Right lobe of liver (tissue), 6 donors: ENCODE measurements at places on chromosomes 7 and 10. TPM values are rescaled to one million over a fixed set of nuclear protein-coding genes. Genes with fewer than 3 reads are reported as not detected.

The OPN4 gene
- total RNA-seq = not detected

The WNT8B gene
- not detected for total RNA-seq

The VPS26A gene
- total RNA-seq = 23.2 TPM

The ITGB8 gene
- 0.64 TPM for total RNA-seq

The P4HA1 gene
- total RNA-seq = 30.4 TPM

The GPR15LG gene
- total RNA-seq = not detected

The TMEM213 gene
- not detected for total RNA-seq

The CHST3 gene
- 0.81 TPM for total RNA-seq

DNA sequence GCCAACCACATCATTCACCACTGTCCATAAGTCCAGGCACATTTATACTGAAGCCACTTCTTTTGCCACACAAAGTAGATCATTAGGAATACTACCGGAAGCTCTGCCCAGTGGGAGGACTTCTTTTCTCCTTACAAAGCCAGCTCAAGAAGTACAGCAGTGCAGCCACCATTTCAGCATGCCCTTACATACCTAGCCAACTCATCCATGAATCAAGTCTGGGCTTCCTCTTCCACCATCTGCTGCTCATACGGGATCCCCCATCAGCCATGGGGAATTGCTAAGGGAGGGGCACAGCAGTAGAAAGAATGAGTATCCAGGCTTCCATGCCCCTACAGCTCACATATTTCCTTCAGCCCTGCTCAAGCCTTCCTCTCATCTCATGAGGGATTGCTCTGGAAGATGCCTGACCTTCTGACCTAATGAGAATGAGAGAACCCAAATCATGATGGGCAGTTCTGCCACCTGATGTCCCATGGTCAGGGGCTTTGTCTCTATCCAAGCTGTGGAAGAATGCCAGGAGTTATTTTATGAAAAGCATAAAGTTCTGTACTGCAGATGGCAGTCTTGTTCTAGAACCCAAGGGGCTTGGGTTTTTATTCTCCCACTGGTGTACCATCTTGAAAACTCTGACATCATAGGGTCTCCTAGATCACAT is 39.5 kb downstream of the ACSM6 start:
- DNase-seq = no peak

- no peak for DNase-seq
Observed at GRCh38 chr7:48876087-48876486, 48.3 kb upstream of the CDC14C start.

DNA sequence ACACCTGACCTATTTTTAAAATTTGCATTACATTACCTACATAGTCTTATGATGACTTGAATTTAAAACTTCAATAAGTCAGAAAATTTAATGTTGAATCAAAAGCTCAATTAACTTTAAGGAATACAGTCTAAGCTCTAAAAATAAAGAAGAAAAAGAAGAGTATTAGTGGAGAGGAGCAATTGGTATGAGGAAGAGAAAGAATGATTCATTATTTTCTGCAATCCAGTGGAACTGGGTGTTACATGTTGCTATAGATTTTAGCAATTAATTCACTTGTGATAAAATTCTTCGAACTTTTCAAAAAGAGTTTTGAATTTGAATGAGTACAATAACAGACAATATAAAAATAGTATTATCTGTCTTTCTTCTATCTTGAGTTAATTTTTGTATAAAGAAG is 158.9 kb upstream of the POT1 start:
- no peak for DNase-seq

DNA sequence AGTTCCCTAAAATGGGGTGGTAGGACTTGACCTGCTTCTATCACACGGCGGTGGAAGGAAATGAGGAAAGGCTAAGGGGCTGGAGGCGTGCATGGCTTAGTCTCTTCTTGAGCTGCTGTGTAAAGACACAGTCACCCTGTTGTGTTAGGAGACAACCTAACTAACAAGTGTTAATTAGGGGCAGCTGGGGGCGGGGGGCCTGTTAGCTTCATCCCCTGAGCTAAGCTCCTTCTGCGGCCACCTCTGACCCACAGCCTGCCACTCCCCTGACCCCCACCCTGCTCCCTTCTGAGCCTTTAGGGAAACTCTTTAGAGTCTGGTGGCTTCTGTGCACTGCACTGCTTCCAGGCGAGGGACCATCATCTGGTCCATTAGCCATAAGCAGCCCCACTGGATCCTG is 28.0 kb downstream of the COL17A1 start:
- no peak for DNase-seq

DNA sequence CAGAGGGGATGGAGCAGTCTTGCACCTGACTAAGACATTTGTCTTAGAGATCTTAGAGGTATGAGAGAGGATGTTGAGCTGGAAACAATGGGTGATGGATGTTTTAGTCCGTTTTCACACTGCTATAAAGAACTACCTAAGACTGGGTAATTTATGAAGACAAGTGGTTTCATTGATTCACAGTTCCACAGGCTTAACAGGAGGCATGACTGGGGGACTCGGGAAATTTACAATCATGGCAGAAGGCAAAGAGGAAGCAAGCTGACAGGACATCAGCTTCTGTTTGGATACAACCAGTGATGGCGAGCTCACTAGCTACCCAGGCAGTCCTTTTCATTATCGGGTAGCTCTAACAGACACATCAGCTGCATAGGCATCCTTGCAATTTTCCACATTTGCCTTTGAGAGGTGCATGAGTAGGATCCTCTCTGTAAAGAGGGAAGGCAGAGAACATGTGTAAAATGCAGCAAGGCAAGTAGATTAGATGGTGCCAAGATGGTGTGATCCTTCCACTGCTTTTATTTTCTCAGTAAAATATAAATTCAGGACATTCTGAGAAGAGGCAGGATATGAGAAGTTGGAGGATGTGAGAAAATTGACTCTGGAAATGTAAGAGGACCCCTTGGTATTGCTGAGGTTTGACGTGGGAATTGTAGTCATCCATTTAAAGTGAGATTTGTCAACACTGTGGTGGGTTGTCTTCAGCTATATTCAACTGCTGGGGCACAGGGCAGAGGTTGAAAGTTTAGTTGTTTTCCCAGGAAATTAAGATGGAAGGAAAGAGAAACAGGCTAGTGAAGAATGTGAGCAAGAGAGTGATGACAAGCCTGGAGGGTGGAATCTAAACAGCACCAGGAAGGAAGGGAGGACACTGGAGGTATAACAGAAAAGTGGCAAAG is 1140.0 kb upstream of the AUTS2 start:
- no peak for DNase-seq

- DNase-seq = no peak
Observed at GRCh38 chr7:135620980-135621850, 41.1 kb upstream of the STMP1 start.

DNA sequence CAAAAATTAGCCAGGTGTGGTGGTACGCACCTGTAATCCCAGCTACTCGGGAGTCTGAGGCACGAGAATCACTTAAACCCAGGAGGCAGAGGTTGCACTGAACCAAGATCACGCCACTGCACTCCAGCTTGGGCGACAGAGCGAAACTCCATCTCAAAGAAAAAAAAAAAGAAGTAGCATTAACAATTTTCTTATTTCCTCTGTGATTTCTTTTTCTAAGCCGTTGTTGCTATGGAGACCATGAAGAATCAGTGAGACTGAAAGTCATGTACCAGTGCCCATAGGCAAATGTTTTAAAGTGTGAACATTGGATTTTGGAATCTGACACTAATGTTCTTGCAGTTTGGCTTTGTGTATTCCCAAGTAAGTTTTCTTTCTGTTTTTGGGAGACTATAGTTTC is 18.4 kb upstream of the MAP3K8 start:
- DNase-seq = no peak

DNA sequence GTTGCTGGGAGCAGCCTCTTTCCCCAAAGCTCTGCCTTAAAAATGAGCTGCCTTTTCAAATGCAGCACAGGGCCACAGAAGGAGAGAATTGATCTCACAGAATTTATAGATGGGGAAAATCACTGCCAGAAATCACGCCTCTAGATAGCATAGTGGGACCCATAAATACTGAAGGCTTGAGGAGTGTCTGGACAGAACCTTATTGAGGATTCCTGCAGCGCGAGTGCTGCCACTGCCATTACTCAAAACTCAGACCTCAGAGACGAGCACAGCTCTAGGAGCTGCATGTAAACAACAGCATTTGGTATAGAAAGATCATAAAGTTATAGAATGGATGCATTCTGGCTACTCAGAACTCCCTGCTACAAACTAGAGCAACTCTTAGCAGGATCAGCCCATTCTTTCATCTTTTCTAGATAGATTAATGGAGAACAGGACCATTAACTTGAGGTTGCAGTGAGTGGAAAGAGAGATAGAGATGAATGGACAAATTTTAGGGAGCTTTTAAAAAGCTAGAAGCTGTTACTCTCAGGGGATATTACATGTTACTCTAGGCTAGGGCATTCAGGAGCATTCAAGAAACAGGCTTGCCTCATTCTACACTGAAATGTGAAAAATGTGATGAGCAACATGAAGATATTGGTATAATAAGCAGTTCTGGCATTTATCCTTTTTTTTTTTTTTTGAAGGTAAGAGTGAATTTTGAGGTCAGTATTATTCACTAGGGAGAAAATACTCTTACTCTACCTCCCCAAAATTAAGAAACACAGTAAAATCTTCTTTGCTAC is 267.2 kb upstream of the SLC26A5 start:
- no peak for DNase-seq

DNA sequence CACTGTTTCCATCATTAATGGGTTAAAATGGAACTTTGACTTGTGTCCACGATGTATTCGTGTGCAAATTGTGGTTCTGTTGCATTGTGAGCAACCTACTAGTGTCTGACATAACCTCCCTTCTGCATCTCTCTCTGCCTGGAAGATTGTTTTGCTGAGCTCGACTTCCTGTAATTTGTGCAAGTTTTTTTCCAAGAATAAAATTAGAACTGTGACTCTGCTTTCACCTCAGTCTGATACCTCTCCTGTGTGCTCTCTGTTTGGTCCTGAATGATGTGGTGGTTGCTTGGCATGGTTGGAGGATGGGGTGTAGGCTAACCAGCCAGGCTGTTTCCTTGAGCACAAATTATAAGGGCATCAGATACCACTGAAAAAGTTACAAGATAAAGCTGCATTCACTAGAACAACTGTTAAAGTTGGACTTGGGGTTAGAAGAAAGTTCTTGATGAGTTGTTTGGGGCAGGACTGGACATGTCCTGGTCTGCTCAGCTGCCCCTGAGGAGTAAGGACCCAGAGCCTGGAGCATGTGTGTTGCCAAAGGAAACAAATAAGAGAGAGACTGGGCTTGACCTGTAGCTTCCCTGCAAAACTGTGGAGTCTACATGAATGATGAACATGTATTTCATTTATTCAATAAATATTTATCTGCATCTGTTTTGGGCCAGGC is 1.9 kb upstream of the VOPP1 start:
- no peak for DNase-seq

GRCh38 chr7:95509199-95509598 is 23.5 kb downstream of the ASB4 start:
- no peak for DNase-seq

DNA sequence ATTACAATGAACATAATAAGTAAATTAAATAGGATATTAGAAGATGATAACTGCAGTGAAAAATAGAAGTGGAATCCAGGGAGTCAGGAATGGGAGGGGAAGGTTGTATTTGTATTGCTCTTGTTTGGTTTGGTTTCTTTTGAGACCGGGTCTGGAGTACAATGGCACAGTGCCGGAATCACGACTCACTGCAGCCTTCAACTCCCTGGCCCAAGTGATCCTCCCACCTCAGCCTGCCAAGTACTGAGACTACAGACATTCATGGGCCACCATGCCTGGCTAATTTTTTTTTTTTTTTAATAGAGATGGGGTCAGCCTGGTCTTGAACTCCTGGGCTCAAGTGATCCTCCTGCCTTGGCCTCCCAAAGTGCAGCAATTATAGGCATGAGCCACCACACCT is 59.9 kb upstream of the LRRC4 start:
- no peak for DNase-seq

DNA sequence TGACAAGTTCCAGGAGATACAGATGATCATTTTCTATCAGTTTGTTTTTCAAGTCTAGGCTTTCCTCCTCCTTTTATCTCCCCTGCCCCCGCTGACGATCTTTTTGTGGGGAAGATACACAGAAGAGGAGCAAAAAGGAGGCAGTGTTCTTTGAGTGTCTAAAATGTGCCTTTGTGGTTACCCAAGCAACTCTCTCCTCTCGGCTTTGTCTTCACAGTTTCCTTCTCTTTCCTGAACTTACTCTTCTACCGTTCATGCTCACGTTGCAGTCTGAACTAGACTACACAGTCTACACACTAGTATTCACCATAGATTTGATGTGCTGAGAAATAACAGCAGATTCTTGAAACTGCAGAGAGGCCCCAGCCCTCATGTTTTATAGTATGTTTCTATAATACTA is 23.6 kb downstream of the CEP41 start:
- no peak for DNase-seq

- no peak for DNase-seq
Observed at GRCh38 chr10:51244748-51245490, 170.6 kb downstream of the PRKG1 start.

DNA sequence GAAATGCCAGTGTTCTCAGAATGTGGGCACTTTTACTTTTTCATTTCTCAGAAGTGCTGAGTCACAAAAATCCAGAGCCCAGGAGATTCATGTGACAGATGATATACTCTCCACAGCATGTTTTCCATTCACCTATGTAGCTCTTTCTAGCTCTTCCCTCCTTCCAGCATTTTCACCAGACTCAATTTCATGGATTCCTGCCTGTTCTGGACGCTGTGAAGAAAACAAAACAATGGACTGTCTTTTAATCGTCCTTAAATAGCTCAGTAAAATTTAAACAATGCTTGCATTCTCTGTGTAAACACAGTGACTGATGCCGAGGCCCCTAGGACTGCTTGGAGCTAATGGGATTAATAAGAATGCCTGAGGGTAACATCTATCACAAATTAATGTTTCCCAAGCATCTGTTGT is 25.5 kb downstream of the ZNF713 start:
- no peak for DNase-seq

DNA sequence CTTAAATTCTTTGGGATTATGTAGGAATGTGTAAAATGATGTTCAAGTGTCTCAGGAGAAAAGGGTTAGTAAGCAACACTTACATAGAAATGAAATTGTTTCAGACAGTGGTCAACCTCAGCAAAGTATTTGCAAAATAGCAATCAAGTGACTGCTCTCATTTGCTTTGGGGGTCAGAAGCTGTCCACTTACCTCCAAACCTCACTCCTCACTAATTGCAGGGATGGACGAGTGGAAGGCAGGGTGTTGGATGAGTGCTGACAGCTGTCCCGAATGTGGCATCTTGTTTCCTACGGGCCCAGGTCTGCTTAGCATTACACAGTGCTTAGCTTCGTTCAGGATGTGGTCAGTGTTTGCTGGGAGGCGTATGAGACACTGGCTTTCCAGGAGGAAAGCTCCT is 437.0 kb downstream of the SUGCT start:
- no peak for DNase-seq

GRCh38 chr10:105023211-105024111 is 382.4 kb downstream of the SORCS3 start:
- no peak for DNase-seq
